Thoracic aorta (tissue), 2 donors: ENCODE measurements at places on chromosomes 7 and 10.

GRCh38 chr7:50838675-50839377, 56.1 kb upstream of the GRB10 start:
- H3K4me1 ChIP-seq, result peaks cover 28% of the 10 kb centered on the region
- no peak overlapping the region for H3K4me3 ChIP-seq
- DNase-seq, result peak; percentile 52
- H3K36me3 ChIP-seq, result no peaks in the 10 kb centered on the region

DNA sequence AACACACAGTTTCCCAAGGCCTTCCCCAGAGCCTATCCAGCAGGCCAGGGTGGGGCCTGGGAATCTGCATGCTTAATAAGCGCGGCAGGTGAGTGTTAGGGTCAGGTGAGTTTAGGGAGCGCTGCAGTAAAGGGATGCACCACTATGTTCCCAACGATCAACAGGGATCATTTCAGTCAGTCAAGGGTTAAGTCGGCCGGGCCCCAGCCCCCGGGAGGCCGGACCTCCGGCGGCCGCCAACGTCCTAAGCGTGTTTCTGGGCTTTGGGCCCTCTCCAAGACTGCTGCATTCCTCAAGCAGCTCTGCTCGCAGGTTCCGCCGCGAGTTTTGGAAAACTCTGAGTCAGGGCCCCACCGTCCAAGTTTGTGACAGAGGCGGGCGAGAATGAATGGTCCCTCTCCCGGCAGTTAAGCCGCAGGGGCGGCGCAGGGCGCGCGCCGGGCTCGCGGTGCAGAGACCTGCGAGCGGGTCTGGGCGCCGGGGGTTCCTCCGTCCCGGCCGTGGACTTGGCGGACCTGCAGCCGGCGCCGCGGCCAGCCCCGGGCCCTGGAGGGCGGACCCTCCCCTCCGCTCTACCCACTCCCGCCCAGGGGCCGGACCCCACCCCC, 81.6 kb downstream of the ARHGAP22 start:
- no peaks in the 10 kb centered on the region for H3K36me3 ChIP-seq
- peak; percentile 65 for DNase-seq
- H3K4me3 ChIP-seq, result peak overlapping the region; percentile 73
- no peak overlapping the region for H3K27ac ChIP-seq
- no peaks in the 10 kb centered on the region for H3K27me3 ChIP-seq
- H3K4me1 ChIP-seq, result peaks cover 34% of the 10 kb centered on the region

DNA sequence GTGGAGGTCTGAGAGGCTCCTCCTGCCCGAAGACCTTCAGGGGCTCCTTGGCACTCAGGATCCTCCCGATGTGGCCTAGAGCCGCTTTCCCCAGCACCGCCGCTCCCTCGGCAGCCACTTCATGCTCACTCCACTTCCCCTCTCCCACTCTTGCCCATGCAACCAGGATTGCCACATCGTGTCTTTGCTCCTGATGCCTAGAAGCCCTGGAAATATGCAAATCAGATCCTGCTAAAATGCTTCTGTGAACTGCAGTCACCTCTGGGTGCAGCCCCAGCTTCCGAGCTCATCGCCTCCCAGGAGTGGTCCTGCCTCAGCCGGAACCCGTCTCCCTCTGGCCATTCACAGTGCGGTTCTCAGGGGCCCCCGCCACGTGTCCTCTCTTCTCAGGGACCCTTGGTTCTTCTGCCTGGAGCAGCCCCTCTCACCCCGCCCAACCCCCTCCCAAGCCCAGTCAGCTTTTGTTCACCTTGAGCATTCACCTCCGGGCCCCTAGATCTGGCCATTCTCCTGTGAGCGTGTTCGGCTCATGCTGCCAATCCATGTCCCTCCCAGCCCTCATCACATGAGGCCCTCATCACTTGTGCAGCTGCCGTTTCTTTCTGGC, 175.5 kb downstream of the ADARB2 start:
- no peak overlapping the region for H3K27ac ChIP-seq
- H3K36me3 ChIP-seq, result no peaks in the 10 kb centered on the region

GRCh38 chr7:329691-330281, 39.8 kb downstream of the FOXL3 start:
- DNase-seq, result no peak
- H3K27ac ChIP-seq, result no peak overlapping the region
- H3K4me3 ChIP-seq, result no peak overlapping the region
- H3K27me3 ChIP-seq, result no peaks in the 10 kb centered on the region
- H3K4me1 ChIP-seq, result peaks cover 7% of the 10 kb centered on the region

DNA sequence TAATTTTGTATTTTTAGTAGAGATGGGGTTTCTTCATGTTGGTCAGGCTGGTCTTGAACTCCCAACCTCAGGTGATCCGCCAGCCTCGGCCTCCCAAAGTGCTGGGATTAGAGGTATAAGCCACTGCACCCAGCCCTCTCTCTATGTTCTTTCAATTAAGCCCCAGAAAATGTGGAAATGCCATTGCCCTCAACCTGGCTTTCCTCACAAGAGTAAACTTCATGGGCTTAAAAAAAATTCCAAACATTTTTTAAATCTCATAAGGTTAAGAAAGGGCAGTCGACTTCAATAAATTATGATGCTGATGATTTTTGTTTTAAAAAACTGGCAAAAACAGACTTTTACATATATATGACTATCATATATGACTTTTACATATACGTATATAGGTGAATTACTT, 107.6 kb downstream of the TES start:
- no peaks in the 10 kb centered on the region for H3K27me3 ChIP-seq
- no peak overlapping the region for H3K4me3 ChIP-seq
- peak overlapping the region; percentile 59 for H3K27ac ChIP-seq
- no peaks in the 10 kb centered on the region for H3K36me3 ChIP-seq

DNA sequence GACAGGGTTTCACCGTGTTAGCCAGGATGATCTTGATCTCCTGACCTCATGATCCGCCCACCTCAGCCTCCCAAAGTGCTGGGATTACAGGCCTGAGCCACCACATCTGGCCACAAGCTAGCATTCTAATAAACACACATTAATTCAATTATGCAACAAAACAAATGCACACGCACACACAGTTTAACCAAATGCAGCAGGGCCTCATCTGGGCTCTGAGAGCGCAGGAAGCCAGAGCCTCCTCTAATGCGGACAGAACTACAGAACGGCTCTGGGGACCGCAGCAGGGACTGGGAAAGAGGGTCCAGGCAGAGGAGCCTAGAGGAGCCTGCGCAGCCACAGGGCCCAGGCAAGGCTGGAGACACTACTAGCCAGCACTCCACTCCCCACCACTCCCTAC, 3.8 kb downstream of the MAD1L1 start:
- no peaks in the 10 kb centered on the region for H3K27me3 ChIP-seq
- no peak overlapping the region for H3K4me3 ChIP-seq
- peaks cover 18% of the 10 kb centered on the region for H3K36me3 ChIP-seq

GRCh38 chr7:155559519-155560108, 13.3 kb upstream of the CNPY1 start:
- no peaks in the 10 kb centered on the region for H3K36me3 ChIP-seq
- no peak overlapping the region for H3K4me3 ChIP-seq
- no peaks in the 10 kb centered on the region for H3K27me3 ChIP-seq
- DNase-seq, result no peak
- H3K27ac ChIP-seq, result no peak overlapping the region
- H3K4me1 ChIP-seq, result no peaks in the 10 kb centered on the region

DNA sequence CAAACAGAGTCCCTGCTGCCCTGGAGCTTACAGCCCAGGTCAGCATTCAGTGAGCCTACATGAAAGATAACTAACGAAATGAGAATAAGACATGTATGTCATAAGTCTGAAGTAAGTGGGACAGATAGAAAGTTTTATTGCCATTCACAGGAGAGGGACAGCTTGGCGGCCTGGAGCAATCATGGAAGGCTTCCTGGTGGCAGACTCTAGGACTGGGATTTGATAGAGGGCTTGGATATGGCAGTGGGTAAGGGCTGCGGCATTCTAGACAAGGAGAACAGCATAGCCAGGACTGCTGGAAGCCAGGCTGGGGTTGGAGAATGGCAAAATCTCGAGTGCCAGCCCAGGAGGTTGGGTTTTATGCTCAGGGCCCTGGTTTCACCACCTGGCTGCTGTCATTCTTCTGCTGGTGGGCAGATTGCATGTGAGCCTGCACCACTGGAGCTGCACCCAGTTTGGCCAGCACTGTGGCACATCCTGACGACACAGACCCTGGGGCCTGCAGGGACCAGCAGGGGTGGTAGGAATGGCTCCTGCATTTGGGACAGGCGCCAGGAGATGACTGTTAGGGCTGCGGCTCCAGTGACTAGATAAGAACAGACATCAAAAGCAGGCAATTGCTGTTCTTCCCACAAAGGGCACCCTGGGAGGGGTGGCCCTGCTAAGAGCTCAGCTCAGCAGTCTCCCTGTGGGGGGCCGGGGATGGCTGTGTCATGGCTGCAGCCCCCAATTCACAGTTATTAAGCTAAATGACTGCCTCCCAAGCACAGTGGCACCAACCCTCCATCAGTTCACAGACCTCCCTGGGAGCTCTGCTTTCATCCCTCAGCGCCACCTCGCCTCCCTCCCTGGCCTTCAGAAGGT, 161.1 kb downstream of the RPS24 start:
- H3K27me3 ChIP-seq, result no peaks in the 10 kb centered on the region
- no peaks in the 10 kb centered on the region for H3K36me3 ChIP-seq
- H3K4me3 ChIP-seq, result no peak overlapping the region
- DNase-seq, result no peak
- no peak overlapping the region for H3K27ac ChIP-seq

GRCh38 chr7:138481447-138482380, 21.7 kb downstream of the TRIM24 start:
- no peaks in the 10 kb centered on the region for H3K27me3 ChIP-seq
- H3K4me1 ChIP-seq, result peaks cover 8% of the 10 kb centered on the region
- H3K36me3 ChIP-seq, result no peaks in the 10 kb centered on the region
- no peak overlapping the region for H3K27ac ChIP-seq
- H3K4me3 ChIP-seq, result no peak overlapping the region
- no peak for DNase-seq

- no peaks in the 10 kb centered on the region for H3K27me3 ChIP-seq
- no peak overlapping the region for H3K4me3 ChIP-seq
- H3K36me3 ChIP-seq, result no peaks in the 10 kb centered on the region
- no peaks in the 10 kb centered on the region for H3K4me1 ChIP-seq
Measured at GRCh38 chr7:158613481-158613880, 25.9 kb upstream of the PTPRN2 start.

GRCh38 chr10:78279756-78280155, 246.1 kb downstream of the RPS24 start:
- no peaks in the 10 kb centered on the region for H3K36me3 ChIP-seq
- H3K27me3 ChIP-seq, result no peaks in the 10 kb centered on the region
- DNase-seq, result no peak
- peaks cover 4% of the 10 kb centered on the region for H3K4me1 ChIP-seq

DNA sequence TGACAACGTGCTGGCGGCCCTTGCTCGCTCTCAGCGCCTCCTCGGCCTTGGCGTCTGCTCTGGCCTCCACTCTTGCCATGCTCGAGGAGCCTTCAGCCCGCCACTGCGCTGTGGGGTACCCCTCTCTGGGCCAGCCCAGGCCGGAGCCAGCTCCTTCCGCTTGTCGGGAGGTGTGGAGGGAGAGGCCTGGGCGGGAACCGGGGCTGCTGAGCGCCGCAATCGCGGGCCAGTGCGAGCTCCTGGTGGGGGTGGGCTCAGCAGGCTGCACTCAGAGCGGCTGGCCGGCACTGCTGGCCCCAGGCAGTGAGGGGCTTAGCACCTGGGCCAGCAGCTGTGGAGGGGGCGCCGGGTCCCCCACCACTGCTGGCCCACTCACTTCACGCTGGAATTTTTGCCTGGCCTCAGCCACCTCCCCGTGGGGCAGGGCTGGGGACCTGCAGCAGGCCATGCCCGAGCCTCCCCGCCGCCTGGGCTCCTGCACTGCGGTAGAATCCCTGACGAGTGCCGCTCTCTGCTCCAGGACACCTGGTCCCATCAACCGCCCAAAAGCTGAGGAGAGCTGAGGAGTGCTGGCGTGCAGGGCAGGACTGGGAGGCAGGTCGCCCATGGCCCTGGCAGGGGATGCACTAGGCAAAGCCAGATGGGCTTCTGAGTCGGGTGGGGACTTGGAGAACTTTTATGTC, 372.2 kb upstream of the NRG3 start:
- no peaks in the 10 kb centered on the region for H3K36me3 ChIP-seq
- H3K4me3 ChIP-seq, result no peak overlapping the region
- no peak overlapping the region for H3K27ac ChIP-seq
- no peaks in the 10 kb centered on the region for H3K4me1 ChIP-seq
- DNase-seq, result no peak
- H3K27me3 ChIP-seq, result no peaks in the 10 kb centered on the region

- H3K27me3 ChIP-seq, result no peaks in the 10 kb centered on the region
- no peak overlapping the region for H3K4me3 ChIP-seq
- DNase-seq, result no peak
- H3K27ac ChIP-seq, result no peak overlapping the region
Measured at GRCh38 chr7:127932076-127932475, 99.2 kb downstream of the LRRC4 start.

DNA sequence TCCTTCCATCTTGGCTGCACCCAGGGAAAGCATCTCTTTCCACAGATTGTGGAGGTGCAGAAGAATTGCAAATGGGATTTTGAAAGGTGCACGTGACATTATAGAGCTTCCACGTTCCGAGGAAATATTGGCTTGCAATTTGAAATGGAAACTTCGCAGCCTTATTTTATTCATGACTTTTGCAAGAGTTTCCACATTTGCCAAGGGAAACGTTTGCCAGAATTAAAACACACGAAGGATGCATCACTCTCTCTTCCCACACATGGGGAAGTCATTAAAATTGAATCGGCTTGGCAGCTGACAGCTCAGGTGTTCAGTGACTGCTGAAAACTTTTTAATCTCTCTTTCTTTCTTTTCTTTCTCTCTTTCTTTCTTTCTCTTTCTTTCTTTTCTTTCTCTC, 475.4 kb upstream of the IGFBP3 start:
- H3K36me3 ChIP-seq, result no peaks in the 10 kb centered on the region
- H3K4me3 ChIP-seq, result no peak overlapping the region
- H3K27me3 ChIP-seq, result no peaks in the 10 kb centered on the region
- no peak for DNase-seq

GRCh38 chr7:93860261-93860660, 30.3 kb downstream of the TFPI2 start:
- no peaks in the 10 kb centered on the region for H3K36me3 ChIP-seq
- H3K27ac ChIP-seq, result no peak overlapping the region
- no peak overlapping the region for H3K4me3 ChIP-seq
- no peaks in the 10 kb centered on the region for H3K27me3 ChIP-seq

- H3K4me3 ChIP-seq, result no peak overlapping the region
- no peaks in the 10 kb centered on the region for H3K36me3 ChIP-seq
- DNase-seq, result no peak
- peaks cover 11% of the 10 kb centered on the region for H3K4me1 ChIP-seq
Measured at GRCh38 chr7:113283861-113284260, 165.5 kb upstream of the SMIM30 start.
